ENCODE measurements at places on chromosomes 13 and 19.

- DNase-seq: no peak
Measured at GRCh38 chr19:16203256-16204004, 5.7 kb downstream of the AP1M1 start.

DNA sequence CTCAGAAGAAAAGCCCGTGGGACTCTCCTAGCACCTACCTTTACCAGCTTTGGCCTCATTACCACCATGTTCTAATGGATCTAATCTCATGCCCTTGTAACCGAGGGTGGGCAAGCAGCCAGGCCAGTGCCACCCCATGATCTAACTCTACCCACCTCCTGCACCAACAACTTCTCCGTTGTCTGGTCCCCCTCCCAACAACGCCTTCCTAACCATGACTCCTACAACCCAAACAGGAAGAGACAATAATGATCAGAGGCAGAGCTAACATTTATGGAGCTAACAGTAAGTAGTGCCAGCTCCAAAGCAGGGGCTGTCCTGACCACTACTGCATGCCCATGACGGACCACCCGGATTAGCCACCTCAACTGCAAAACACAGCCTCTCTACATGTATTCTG is 3.5 kb downstream of the USP12 start:
- no peak for DNase-seq

- peak; percentile 76 for DNase-seq
Measured at GRCh38 chr13:78603240-78603957, at the start of gene POU4F1. POU4F1 (minus strand) TSS chr13:78603552; CDS start chr13:78603326, 226 bp downstream.

DNA sequence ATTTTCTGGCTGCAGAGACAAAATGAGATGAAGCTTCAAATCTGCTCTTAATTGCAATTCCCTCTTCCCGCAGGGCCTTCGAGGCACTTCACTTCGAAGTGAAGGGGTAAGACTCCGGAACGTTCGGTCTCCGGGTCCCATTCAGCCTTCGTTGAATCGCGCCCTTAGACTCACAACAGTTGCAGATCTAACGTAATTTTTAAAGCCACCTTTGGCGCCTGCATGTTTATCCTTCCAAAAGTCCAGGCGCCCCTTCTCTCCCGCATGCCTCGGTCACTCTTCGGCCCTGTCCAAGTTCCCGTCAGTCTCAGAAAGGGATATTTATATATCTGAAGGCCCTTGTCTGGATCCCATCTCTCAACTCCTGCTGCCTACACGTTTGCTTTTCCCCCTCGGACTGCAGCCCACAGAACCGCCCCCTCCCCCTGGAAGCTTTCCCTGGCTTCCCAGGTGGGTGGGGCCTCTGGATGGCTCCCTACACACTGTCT is 915 bp upstream of the KCTD12 start:
- DNase-seq: no peak

- DNase-seq: peak; percentile 83
Measured at GRCh38 chr13:19959141-19959830, 759 bp downstream of the ZMYM2 start.

- no peak for DNase-seq
Measured at GRCh38 chr13:113407103-113407530, 43.2 kb upstream of the GRTP1 start.

GRCh38 chr13:30696278-30697176 is 38.8 kb upstream of the ALOX5AP start:
- no peak for DNase-seq

- no peak for DNase-seq
Measured at GRCh38 chr13:24661713-24662112, 18.5 kb upstream of the ATP12A start.

DNA sequence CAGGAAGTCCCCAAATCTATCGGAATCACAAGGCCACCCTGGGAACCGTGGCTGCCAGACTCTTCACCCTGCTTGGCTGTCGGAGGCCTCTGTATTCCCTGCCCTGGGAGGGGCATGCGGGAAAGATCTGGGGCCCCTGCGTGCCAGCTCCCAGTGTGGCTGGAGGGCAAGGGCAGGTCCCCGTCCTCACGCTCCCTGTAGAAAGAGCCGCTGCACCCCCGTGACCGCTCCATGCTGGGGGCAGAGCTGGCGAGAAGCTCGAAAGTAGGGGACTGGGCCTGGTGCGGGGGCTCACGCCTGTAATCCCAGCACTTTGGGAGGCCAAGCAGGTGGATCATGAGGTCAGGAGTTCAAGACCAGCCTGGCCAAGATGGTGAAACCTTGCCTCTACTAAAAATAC is 208.4 kb upstream of the SOX1 start:
- no peak for DNase-seq

DNA sequence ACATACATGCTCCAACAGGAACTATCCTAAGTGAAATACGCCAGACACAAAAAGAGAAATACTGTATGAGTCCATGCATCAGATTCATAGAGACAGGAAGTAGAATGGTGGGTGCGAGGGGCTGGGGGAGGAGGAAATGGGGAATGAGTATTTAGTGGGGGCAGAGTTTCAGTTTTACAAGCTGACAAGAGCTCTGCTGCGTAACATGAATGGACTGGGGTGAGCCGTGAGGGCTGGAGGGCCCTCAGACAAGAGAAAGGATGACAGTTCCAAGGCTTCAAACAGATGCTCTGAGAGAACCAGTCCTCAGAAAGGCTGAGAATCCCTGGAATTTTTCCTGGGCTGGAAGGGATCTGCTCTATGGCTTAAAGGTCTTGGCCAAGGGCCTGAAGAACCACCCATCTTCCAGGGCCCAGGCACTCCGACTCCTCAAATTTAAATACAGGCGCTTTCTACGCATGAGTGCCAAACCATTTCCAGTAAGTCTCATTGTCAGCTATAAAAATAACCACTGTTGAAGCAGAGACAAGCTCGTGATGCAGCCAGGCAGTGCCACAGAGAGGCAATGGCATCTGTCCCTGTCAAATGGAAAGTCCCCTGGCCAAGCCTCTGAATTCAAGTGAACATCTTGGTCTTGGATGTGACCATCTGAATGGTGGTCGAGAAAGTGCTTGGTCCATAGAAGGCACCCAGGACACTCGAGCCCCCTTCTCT is 17.5 kb downstream of the KLF2 start:
- peak; percentile 63 for DNase-seq

GRCh38 chr13:87207280-87208003 is 463.7 kb upstream of the SLITRK5 start:
- DNase-seq: no peak

DNA sequence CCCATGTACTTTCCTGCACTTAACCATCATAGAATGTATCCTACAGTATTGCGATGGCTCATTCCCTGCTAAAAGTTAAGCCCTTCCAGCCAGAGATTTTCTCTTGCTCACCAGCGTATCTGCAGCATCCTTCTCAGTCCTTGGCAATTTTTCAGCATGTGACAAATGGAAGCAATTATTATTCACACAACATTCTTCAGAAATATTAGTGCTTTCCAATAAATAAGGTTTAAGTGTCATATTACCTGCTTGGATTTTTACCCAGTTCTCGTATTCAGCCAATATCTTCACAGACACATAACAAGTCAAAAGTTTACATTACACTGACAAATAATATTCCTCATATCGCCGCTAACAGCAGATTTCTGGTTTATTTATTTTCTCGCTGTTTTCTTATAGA is 82.3 kb downstream of the POU4F1 start:
- no peak for DNase-seq

DNA sequence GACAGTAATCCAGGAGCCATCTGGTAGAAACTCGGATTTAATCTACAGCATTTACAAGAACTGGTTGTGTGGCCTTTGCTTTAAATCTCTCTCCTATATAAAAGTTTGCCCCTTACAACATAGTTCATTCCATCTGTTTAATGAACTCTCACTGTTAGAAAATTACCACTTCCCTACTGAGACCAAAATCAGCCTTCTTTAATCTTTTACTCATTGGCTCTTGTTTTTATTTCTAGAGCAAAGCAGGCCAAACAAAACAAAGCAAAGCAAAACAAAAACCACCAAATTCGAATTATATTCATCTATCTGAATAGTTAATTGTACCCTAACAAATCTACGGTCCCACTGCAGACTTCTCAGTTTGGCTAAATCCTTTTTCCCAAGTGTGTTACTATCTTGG is 127.0 kb downstream of the UGGT2 start:
- DNase-seq: no peak

DNA sequence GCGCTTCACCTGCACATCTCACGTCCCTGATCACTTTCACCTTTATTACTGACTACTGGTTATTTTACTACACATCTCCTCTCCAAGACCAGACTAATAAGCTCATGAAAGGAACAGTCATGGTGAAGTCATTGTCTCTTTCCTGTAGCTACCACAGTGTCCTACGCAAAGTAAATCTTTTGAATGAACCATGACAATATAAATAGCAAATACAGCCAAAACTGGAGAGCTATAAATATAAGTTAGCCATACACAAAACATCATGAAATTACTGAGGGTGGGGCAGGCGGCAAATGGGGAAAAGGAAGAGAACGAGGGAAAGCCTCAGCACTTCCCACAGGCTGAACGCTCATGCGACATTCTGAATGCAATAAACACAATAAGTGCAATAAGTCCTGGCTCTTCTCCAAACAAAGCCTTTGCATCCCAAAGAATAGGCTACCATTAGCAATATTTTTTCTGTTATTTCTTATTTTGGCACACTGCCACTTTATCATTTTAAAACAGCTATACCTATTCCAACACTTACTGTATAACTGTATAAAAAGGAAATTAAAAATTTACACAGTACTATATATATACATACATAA is 62.5 kb downstream of the TUBGCP3 start:
- DNase-seq: no peak

- no peak for DNase-seq
Measured at GRCh38 chr13:66152596-66152995, 1077.5 kb downstream of the PCDH9 start.

GRCh38 chr13:113663934-113664333 is 3.1 kb upstream of the GRK1 start:
- peak; percentile 16 for DNase-seq

DNA sequence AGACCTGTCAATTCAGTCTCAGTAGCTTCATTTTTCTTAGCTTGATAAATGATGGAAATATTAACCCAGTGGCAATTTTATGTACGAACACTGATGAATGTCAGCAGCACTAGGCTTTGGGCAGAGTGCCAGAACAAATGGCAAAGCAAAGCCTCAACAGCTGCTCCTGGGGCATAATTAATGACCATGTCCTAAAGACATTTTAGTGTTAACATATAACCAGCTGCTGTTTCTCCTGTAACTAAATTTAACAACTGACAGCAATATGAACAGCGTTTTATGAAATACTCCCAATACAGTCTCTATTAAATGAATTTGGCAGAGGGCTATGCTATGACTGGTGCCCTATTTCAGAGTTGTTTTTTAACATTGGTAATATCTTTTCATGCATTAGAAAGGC is 47.1 kb downstream of the ZNF568 start:
- no peak for DNase-seq

- DNase-seq: peak; percentile 66
Measured at GRCh38 chr19:6663236-6664201, 6.4 kb downstream of the TNFSF14 start.

DNA sequence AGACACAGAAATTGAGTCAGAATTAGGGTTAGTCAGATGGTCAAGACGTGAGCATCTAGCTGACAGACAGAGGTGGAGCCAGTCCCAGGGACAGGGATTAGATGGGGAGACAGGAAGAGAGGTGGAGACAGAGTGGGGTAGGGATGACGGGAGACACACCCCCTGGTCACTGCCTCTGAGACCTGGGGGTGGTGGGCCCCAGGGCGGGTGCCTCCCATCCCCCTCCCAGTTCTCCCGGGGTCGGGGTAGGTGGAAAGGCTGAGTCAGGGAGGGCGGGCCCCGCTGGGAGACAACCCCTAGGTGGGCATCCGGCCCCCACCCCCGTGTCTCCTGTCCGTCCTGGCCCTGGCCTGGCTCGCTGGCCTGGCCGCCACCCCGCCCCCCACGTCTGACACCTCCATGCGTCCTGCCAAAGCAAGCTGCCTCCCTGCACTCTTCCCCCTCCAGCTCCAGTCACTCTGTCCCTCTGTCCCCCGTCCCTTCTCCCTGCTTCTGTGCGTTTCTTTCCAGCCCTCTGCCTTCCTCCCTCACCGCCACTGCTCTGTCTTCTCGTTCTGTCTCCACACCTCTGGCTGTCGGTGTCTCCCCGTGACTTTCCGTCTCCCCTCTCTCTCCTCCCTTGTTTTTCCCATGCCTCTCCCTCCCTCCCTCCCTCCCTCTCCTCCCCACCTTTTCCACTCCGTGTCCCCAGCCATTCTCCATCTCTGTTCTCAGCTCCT is 15.1 kb downstream of the CCDC97 start:
- no peak for DNase-seq

DNA sequence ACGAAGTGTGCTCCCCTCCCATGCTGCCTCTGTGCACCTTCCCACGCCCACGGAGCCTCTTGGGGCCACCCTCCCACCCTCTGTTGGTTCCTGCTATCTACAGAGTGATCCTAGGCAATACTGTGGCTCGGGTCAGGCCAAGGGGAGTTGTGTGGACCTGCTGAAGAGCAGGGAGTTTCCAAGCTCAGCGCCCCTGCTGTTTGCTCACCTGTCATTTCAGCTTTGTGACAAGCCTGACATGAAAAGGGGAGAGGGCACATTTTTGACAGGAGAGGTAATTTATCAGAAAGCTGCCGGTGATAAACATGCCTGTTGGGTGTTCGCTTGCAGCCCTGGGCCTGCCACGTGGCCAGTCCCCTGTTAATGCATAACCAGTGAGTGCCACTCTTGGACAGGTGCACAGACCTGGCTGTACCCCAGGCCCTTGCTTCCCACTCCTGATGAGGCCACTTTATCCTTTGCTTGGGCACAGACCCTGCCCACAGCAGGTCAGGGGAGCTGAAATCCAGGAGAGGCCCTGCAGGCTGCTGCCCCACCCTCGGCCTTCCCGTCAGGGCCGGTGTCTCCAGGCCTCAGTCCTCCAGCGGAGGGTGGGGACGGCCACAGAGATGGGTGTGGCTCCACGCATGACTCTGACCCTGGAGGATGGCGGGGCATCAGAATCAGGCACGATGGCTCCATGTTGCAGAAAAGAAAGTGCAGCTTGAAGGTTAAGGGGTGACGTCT is 201.5 kb upstream of the GPR12 start:
- no peak for DNase-seq

DNA sequence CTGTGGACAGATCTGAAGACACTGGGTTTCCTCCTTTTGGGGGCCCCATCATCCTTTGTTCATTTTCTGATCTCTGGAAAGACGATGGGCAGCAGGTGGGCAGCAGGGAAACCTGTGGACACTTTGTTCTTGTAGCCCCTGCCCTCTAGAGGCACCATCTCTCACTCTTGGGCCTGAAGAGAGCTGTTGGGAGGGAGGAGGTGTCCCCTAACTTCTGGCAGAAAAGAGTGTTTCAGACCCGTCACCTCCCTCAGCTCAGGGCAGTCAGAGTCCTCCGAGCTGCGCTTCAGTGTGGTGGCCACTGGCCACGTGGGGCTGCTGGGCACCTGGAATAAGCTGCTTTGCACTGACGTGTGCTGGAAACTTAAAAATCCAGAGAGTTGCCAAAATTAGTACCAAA is 26.9 kb upstream of the RNF17 start:
- no peak for DNase-seq

- DNase-seq: no peak
Measured at GRCh38 chr13:59494151-59494550, 669.6 kb downstream of the DIAPH3 start.

GRCh38 chr13:109778102-109778542 is 8.3 kb downstream of the IRS2 start:
- DNase-seq: no peak

- no peak for DNase-seq
Measured at GRCh38 chr19:7912697-7913564, 1.7 kb upstream of the TGFBR3L start.

- DNase-seq: no peak
Measured at GRCh38 chr13:92807353-92807752, 419.3 kb upstream of the GPC6 start.
